CMK (cell line): ENCODE measurements at places on chromosomes 11 and 22.

DNA sequence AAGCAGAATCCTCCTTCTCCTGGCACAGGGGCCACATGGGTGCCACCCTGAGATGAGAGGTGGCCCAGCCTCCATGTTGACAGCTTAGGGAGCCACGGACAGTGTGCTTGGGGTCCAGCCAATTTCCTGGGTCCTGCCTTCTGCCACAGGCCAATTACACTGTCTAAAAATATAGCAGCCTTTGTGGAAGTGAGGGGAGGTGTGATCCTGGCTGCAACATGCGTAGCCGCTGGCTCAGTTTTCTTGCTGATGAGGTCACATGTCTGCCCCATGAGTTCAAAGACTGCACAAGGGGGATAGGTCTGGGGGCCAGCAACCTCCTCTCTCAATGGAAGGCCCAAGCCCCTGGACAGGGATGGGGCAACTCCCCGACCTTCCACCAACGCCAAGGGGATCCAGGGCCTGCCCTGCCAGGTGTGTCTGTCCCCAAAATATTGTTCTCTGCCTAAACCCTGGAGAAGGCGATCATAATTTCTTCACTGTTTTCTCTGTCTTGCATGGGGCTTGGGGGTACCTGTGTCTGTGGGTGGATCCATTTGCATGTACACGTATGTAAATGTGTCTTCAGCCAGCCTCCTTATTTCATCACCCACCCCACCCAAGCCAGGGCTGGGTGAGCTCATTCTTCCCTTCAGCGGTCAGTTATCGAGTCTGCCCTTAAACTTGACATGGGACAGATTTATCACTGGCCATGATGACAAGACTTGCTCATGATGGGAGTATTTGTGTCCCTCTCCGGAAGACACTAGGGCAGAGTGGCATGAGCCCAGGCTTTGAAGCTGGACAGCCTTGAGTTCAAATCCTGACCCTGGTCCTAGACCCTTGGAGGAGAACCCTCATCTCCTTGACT lies 59.4 kb downstream of the OTOG start:
- no peak for DNase-seq

DNA sequence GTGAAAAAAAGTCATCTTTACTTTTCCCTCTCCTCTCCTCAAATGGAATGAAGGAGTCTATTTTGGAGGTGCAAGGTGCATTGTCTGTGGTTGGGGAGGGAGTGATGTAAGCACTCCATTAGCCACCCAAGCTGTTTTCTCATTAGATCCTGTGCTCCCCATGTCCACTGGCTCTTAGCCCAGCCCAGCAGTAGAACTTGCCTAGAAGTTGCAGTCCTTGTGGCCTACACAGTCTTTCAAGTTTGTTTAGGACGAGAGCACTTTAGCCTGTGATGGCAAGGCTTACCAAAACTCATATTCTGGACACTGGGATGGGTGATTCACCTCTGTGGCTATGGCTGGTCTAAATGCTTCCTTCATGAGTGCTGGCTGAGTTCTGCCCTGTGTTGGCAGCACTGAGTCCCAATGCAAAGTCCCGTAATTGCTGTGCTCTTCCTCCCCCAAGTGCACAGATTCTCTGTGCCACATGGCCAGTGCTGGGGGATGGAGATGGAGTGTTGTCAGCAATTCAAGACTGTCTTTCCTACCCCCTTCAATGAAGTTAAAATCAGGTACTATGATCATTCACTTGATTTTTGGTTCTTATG lies 15.8 kb downstream of the SLC22A25 start:
- DNase-seq = no peak

- no peak for DNase-seq
Measured at GRCh38 chr11:76025068-76025467, 181.2 kb downstream of the WNT11 start.

DNA sequence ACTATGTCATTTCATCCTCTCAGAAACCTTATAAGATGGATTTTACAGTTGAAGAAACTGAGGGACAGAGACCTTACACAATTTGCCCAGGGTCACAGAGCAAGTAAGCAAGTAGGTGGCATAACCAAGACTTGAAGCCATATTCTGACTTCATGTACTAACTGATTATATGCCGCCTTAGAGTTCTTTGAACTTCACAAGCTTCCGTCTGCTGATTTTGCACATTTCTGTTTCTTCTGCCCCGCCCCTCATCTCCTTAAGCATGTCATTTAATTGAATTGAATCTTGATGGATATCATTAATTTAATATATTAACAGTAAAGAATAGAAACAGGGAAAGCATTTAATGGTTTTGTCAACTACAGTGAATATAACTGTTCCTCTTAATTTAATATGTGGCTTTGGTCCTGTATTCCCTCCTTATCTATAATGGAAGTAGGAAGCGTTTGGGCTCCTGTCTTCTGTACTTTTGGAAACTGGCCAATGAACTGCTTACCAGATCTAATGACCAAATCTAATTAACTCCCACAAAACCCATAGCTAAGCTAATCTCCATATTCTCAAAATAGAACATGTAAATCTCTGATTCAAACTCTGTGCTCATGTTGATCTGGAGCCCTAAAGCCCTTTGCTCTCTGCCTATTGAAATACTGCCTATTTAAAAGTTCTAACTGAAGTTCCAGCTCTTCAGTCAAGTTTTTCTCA lies 30.4 kb downstream of the SIK2 start:
- no peak for DNase-seq

GRCh38 chr11:27064086-27064485 lies 23.5 kb downstream of the BBOX1 start:
- no peak for DNase-seq

- no peak for DNase-seq
Measured at GRCh38 chr22:43343262-43343669, at the start of gene SCUBE1. Gene SCUBE1, minus strand, starts transcription at chr22:43343372. Its CDS starts 111 bp downstream, at chr22:43343261.

- DNase-seq = no peak
Measured at GRCh38 chr22:25566898-25567235, 2.4 kb downstream of the GRK3 start.

GRCh38 chr11:119107538-119108145 lies 498 bp downstream of the C2CD2L start:
- no peak for DNase-seq

DNA sequence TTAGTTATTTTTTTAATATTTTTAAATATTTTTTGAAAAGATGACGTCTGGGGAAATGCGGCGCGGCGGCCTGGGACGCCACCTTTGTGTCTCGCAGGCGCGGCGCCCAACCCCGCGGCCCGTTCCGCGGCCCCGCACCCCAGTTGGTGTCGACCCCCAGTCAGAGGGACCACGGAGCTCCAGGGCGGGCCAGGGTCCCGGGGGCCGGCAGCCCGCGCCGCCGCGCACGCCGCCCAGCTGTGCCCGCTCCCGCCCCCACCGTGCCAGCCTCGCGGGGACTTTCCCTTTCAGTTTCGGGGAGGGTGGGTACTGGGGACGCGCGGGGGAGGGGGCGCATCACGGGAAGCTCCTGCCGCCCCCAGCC lies 1.6 kb downstream of the CCND1 start:
- DNase-seq = no peak

DNA sequence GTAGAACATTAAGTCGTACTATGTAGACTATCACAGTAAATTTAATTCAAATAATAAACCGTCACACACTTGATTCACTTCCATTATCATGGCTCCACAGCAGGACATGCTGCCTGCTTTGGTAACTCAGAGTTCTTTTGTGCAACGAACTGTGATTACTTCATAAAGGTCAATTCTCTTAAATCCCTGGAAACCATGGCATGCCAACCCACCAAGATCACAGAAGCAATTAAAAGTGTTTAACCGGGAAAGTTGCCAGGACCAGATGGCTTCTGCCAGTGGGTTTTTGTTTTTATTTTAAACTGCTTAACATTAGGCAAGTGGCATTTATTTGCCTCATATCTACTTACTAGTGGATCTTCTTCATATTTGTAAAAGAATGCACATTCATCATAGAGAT lies 1162.1 kb downstream of the DLG2 start:
- no peak for DNase-seq

- DNase-seq = no peak
Measured at GRCh38 chr11:58186938-58187337, 1.9 kb upstream of the OR9Q2 start.

GRCh38 chr11:128532572-128533091 lies 54.7 kb downstream of the ETS1 start:
- no peak for DNase-seq

GRCh38 chr11:102470251-102470650 lies 17.7 kb upstream of the TMEM123 start:
- DNase-seq = no peak

GRCh38 chr11:120612513-120613263 lies 101.1 kb downstream of the GRIK4 start:
- no peak for DNase-seq

- no peak for DNase-seq
Measured at GRCh38 chr22:20840646-20841371, 17.8 kb downstream of the PI4KA start.

GRCh38 chr11:32216749-32217148 lies 125.9 kb downstream of the RCN1 start:
- no peak for DNase-seq

GRCh38 chr11:58318532-58318931 lies 40.3 kb downstream of the OR5B17 start:
- no peak for DNase-seq

DNA sequence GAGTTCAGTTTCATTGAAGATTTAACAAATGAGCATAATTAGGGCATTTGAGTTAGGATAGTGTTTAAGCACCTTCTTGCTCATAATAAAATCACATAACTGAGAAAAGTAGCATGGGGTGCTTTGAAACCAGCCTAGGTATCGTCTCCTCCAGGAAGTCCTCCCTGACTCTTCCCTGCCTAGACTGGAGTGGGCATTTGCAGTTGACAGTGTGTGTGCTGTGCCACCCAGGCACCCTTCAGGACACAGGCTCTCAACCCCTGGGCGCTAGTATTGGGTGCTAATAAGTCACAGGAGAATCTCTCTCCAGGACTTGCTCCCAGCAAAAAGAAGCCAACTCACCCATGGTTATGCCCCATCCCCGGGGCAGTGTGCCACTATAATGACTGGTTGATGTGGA lies 584.1 kb downstream of the INSC start:
- no peak for DNase-seq

GRCh38 chr22:40757071-40757470 lies 62.1 kb downstream of the SLC25A17 start:
- DNase-seq = no peak

- DNase-seq = no peak
Measured at GRCh38 chr22:35882211-35883030, 146.2 kb downstream of the RBFOX2 start.
